Activated T-helper 1 cell treated with Interleukin-2 at 50 U/mL for 16 hours (primary cell): ENCODE measurements at places on chromosomes 3 and 15.

GRCh38 chr3:55013145-55013925 lies 85.5 kb upstream of the LRTM1 start:
- no peak for DNase-seq

- no peak for DNase-seq
Measured at GRCh38 chr3:69273896-69274295, 112.0 kb downstream of the FRMD4B start.

GRCh38 chr15:24862726-24863521 lies 91.9 kb upstream of the SNRPN start:
- DNase-seq, result no peak

GRCh38 chr15:83046558-83047127 lies 20.4 kb downstream of the BTBD1 start:
- no peak for DNase-seq

GRCh38 chr3:129971351-129972052 lies 3.0 kb upstream of the TRH start:
- no peak for DNase-seq

DNA sequence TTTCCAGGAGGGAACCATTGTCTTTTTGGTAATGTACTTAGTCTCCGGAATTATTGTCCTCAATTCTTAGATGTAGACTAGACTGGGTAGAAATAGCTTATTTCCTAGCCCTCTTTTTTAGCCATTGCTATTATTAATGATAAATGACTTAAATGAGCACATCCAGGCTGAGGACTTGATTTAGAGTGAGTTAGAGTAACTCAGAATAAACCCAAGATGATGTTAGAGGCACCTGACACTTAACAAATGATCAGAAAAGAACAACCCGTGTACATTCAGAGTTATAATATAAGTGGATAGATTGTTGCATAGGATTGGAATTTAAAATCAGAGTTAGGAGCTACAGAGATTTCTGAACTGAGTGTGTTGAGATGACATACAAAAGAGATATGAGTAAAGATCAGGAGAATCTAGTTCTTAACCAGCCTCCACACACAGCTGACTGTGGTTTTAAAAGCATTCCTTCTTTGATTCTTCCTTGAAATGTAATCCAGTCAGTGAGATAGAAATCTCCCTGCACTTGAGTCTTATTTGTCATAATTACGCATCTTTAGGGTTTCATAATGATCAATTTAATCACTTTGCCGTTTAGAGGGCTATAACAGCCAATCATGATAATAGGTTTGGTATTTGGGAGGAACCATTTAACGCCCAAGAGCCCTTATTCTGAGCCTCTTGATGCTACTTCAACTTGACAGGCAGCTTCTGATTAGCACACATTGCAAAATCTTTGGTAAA lies 366.5 kb downstream of the GAP43 start:
- no peak for DNase-seq

DNA sequence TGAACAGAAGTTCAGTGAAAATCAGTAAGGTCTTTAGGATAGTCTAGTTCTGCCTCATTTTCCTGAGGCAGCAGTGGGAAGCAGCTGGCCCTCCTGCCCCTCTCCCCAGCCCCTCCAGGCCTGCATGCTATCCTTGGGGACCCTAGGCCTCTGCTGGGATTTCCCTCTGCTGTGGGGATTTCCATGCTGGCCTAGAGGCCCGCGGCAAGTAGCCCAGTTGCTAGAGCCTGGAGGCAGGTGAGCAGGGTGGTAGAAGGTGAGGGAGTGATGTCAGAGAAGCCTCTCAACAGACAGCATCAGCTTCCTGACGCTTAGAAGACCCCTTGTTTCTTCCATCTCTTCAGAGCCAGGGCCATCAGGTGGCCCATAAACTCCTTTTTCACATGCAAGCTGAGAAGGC lies 305.8 kb upstream of the THBS1 start:
- DNase-seq, result no peak

DNA sequence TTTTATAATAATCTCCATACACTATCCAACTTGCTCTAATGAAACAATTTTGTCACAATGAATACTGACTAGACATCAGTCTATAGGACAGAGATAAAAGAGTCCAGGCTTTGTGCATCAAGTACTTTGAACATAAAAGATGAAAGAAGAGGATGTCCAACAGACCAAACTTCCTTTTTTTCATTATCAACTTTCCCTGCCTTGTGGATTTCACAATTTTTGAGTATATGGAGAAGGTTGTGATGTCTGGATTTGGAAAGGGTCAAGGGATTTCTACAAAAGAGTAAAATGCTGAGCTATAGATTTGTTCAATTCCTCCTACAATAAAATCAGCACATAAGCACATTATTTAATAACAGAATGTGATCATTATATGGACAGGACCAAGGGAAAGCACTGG lies 25.7 kb downstream of the CD47 start:
- no peak for DNase-seq

- DNase-seq, result no peak
Measured at GRCh38 chr3:194865615-194866014, 179.9 kb downstream of the FAM43A start.

GRCh38 chr3:190139365-190139764 lies 18.7 kb upstream of the P3H2 start:
- DNase-seq, result no peak

DNA sequence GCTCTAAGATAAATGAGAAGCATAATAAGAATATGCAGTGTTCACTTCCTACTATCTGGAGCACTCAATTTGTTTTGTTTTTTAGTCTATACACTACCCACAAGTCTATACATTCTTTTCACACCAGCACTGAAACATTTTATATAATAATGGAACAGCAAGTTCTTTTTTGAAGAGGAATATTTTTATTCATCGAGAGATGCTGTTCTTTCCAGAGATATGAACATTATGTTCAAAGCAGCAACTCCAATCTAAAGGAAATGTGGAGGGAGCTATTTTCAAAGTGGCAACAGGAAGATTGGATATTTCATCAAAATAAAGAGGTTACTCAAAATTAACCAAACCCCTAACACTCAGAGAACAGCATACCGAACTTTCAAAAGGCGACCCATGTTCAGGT lies 16.4 kb upstream of the PYDC2 start:
- DNase-seq, result no peak

DNA sequence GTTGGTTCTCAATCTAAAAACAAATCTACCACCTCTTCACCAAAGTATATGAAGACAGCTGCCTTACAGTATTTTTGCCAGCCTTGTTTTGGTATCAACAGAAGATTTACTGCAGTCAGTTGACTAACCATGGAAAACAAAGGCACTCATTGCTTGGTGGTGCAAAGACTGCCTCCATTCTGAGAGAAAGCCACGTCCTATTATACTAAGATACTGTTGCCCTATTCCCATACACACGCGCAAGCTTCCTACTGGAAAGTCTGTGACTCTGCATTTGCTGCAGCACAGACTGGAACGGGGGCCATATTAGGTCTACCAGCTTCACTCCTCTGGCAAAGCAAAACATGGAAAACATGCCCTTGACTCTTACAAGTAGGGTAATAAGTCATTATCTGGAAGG lies 18.0 kb downstream of the MTMR10 start:
- no peak for DNase-seq

DNA sequence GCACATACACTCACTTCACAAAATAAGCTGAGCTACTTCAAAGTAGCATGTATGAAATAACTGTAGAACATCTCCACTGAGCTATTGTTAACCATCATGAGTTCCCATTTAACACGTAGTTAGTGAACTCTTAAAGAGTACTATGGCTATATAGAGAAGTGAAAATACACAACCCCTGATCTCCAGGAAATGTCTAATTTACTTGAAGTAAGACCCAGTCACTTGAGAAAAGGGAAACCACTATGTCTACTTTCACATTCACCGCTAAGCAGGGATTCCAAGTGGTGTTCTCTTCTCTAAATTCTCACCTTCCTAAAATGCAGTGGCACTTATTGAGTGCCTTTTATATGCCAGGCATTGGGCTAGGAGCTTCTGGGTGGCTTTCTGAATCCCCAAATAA lies 35.0 kb upstream of the COLQ start:
- DNase-seq, result no peak

GRCh38 chr15:25894371-25894902 lies 31.3 kb upstream of the ATP10A start:
- DNase-seq, result no peak

- no peak for DNase-seq
Measured at GRCh38 chr3:75237477-75237876, 426.7 kb upstream of the FRG2C start.

DNA sequence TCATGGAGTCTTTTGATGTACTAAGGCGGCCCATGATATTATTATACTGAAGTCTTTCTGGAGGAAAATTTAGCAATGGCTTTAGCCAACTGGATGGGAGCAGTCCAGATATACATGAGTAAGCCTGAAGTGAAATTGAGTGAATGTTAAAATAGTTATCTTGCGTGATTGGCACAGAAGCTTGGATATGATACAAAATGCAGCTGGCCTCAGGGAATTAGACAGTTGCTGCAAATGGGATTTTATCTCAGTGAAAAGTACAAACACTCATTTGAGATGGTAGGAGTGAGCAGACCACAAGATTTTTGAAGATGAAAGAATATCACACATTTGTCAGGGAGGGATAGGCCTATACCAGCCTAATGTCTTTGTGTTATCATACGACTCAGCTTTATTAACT lies 8.9 kb downstream of the LMOD3 start:
- no peak for DNase-seq

DNA sequence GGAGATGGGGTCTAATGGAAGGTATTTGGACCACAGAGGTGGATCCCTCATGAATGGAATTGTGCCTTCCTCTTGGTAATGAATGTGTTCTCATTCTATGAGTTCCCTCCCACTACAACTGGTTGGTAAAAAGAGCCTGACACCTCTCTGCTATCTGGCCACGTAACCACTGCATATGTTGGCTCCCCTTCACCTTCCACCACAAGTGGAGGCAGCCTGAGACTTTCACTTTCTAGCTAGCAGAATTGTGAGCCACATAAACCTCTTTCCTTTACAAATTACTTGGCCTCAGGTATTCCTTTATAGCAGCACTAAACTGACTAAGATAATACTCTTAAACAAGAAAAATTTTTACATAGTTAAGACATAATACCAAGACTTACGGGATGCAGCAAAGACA lies 155.3 kb downstream of the NR1I2 start:
- DNase-seq, result no peak

DNA sequence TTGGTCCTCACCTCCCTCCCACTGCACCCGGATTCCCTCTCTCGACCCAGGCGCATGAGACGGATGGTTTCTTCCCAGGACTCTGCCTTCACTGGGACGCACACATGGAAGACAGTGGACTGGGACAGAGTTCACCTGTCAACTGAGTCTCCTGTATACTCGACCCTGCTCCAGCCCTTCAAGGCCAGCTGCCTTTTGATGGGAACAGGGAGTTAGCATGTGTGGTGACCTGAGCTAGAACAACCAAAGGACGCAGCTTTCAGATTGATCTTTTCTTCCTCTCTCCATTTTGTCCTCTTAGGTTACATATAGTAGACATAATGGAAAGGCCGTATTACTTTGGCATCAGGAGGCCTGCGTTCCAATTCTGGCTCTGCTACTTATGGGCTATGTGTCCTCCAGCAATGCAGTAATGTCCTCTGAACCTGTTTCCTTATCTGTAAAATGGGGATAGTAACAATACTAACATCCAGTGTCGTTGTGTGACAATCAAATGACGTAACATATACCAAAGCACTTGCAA lies 94.1 kb downstream of the PEX5L start:
- DNase-seq, result no peak

DNA sequence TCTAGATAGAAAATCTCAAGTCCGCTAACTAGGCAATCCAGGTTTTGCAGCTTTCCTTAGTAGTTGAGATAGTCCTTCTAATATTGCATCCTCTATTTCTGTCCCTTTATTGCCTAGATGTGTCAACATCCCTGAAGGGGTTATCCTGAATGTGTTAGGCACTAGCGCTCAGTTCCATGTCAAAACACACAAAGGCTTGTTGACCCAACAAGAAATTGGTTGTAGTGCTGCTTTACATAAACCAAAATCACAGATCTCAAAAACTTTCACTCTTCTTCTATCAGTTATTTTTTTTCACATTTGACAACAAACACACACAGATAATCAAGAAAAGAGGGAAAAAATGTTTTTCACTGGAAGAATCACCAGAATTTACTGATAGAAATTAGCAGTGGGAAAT lies 51.4 kb upstream of the SOX2 start:
- DNase-seq, result no peak

DNA sequence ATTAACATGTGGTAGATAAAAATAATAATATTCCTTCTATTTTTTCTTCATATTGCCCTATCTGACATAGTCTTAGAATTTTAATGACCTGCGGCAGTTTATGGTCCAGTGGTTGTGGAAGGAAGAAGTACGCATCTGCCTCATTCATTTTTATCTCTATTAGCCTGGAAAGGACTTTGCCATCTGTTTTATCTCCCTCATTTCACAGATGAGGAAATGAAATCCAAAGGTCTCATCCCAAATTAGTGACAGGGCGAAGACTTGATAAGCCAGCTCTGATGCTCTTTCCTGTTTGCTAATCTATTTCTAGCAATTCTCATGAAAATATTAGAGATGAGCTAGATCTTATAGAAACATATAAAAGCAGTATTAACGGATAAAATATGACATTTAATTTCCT lies 113.3 kb downstream of the KLHL25 start:
- DNase-seq, result no peak

- no peak for DNase-seq
Measured at GRCh38 chr3:66115858-66116654, 77.3 kb upstream of the MAGI1 start.

GRCh38 chr3:152385761-152386160 lies 117.0 kb downstream of the MBNL1 start:
- DNase-seq, result no peak

GRCh38 chr3:114762144-114762543 lies 384.9 kb downstream of the ZBTB20 start:
- DNase-seq, result no peak

DNA sequence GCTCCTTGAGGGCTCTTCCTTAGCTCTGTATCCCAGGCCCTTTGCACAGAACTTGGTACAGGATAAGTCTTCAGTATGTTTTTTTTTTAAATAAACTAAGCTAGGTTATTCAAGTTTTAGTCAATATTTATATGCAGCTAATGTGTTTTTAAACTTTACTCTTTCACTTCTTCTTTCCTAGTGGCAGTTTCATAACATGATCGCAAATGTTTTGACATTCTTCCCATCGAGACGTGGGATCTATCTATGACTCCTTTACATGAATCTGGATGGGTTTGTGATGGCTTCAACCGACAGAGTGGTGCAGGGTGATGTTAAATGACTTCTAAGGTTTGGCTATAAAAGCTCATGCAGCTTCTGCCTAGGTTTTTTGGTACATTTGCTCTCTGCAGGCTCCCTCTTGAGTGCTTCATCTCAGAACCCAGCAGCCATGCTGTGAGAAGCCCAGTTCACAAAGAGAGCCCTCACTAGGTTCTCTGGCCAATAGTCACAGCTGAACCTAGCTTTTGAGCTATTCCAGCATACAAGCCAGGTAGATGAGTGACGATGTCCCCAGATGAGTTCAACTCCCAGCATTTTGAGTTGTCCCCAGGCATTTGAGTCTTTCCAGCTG lies 13.5 kb upstream of the MECOM start:
- no peak for DNase-seq

- DNase-seq, result no peak
Measured at GRCh38 chr3:36512555-36512954, 132.3 kb downstream of the STAC start.

- peak; percentile 45 for DNase-seq
Measured at GRCh38 chr3:13419505-13420044, 547 bp downstream of the NUP210 start.
